ENCODE measurements at places on chromosomes 3 and 15. TPM values are rescaled to one million over a fixed set of nuclear protein-coding genes. Genes with fewer than 3 reads are reported as not detected.

The ROPN1B gene
- not detected for total RNA-seq

The ROBO1 gene
- total RNA-seq = not detected

The CLPX gene
- total RNA-seq = 51.8 TPM

The TRPM7 gene
- total RNA-seq = 59.7 TPM

The CNTN3 gene
- total RNA-seq = not detected

The PRTG gene
- total RNA-seq = 0.15 TPM

The GPR15 gene
- total RNA-seq = 29.8 TPM

The ANKRD63 gene
- not detected for total RNA-seq

The TPRG1 gene
- not detected for total RNA-seq

The ERC2 gene
- total RNA-seq = not detected

The CLDND1 gene
- total RNA-seq = 80.4 TPM

The CAND2 gene
- 4.1 TPM for total RNA-seq

The DUOXA2 gene
- total RNA-seq = not detected

The ARNT2 gene
- total RNA-seq = not detected
